ENCODE measurements at places on chromosomes 1 and 21.

- no peak for DNase-seq
Observed at GRCh38 chr1:197041486-197042353, 25.3 kb downstream of the F13B start.

- peak; percentile 55 for DNase-seq
Observed at GRCh38 chr21:35573472-35574374, 486.6 kb downstream of the SETD4 start.

DNA sequence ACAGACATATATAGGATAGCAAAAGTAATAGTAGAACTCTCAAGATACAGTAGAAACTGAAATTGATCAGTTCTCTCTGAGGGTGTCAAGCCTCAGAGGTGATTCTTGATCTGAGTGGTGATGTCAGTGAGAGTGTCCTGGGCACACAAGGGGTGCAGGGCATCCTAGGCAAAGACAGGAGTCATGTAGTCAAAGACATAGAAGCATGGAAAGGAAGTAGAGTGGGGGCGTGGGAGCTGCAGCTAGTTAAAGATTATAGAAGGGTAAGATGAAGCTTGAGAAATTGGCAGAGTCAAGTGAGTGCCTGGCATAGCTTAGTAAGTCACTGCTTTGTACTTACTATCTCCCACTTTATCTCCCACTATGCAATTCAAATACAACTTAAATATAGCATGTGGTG, 22.8 kb downstream of the CDC7 start:
- peak; percentile 6 for DNase-seq

DNA sequence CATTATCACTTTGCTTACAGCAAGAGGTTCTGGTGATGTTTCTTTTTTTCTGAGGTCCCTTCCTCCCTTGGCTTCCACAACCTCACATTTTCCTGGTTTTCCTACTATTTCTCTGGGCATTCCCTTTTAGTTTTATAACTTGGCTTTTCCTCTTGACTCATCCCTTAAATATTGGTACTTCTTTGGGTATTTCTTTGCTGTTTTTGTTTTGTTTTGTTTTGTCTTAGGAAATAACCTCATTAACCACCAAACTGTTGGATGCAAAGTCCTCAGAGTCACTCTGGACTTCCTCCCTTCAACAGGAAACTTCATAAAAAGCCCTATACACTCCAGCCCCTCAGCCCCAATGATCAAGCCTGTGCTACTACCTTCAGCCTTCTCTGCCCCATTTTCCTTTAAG, 211.1 kb downstream of the DUSP10 start:
- DNase-seq: peak; percentile 17

DNA sequence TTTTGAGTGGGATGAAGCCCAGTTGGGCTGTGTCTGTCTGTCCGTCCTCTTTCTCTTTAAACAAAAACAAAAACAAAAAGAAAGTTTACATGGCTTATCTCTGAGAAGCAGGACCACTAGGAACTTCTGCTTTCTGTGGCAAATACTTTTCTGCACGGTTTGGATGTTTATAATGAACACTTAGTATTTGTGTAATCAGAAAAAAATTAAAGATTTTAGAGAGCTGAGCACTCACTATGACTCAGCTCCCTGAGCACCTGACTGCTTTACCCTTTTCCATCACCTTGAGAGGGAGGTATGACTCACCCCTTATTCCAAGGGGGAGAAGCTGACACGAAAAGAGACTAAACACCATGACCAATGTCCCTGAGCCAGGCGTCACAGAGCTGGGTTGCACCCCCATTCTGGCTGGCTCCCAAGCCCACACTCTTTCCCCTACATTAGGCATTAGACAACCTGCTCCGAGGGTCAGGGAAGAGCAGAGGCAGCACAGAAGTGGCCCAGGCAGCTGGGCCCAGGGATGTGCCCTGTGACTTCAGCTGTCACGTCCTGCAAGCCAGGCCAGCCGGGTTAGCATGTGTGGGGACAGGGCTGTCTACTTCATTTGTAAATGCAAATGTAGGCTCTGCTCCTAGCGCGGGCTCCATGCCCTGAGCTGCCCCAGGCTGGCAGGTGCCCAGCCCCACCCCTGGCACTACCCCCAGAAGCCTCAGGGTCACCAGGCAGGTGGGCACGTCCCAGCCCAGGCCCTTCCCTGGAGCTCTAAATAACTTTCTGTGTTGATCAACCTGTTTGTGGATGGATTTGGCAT, 30.4 kb downstream of the RAP1GAP start:
- DNase-seq: no peak

DNA sequence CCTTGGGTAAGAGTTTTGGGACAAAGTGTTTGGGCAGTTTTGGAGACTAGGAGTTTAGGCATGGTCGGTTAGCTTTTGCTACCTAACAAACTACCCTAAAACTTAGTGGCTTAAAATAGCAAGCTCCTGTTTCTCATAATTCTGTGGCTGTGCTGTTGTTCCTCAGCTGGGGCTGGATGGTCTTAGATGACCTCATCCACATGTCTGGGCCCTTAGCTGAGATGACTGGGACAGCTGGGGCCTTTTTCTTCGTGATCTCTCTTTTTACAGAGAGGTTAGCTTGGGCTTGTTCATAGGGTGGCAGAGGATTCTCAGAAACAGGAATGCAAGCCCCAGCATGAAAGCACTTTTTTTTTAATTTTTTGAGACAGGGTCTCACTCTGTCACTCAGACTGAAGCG, 6.6 kb downstream of the ATP1A4 start:
- DNase-seq: no peak

GRCh38 chr1:204074274-204075138, 1.6 kb downstream of the SOX13 start:
- DNase-seq: peak; percentile 62

DNA sequence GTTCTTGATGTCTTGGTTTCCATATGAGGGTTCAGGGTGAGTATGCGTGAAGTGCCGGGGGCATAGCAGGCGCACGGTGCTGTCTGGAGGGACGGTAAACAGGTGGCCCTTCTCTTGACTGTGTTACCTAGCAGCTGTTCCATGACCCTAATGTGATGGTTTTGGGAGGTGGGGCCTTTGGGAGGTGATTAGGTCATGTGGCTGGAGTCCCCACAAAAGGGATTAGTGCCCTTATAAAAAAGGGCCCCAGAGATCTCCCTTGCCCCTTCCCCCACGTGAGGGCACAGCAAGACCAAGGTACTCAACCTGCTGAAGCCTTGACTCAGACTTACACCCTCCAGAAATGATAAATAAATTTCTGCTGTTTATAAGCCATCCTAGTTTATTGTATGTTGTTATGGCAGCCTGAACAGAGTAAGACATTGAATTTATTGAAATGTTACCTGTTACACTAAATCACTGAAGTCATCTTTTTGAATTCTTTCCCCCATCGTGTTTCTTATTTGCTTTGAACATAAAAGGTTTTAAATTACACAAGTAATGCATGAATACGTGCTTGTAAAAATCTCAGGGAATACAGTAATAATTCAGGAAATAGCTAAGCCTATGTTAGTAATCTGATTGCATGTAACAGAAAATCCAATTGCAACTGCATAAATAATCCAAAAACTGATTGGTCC, 15.6 kb downstream of the TRAPPC10 start:
- no peak for DNase-seq

All from AG10803 (cell line).